ENCODE measurements at places on chromosomes 4 and X.

- DNase-seq: peak; percentile 21
Observed at GRCh38 chr4:8754634-8755589, 116.7 kb downstream of the HMX1 start.

DNA sequence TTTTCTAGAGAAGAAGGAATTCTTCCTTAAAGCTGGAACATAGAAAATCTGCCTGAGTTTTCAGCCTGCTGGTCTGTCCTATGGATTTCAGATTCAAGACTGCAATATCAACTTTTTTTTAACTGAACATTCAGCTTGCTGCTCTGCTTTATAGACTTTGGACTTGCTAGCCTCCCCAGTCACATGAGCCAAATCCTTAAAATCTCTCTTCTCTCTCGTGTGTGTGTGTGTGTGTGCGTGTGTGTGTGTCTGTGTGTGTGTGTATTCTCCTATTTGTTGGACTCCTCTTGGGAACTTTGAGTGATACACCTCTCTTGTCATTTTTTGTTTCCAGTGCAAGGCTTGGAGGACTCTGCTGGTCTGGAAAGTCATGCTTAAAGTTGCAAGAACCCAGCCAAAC, 6.8 kb upstream of the TBC1D19 start:
- DNase-seq: no peak

- DNase-seq: no peak
Observed at GRCh38 chr4:66837279-66837922, 707.9 kb downstream of the CENPC start.

DNA sequence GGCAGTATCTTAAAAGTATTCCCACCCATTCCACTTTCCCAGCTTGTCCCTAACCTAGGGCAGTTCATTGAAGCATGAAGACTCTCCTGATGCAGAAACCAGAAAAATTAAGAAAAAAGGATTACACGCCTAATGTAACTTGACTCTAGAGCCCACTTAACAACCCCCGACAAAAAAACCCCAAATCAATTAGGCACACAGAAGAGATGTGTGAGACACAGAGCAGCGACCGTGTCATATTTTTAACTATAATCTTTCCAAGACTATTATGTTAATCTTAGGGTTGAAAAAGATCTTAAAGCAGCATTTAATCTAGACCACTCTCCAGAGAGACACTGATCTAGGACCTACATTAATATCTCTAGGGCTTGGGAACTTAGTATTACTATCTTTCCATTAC, 1.3 kb downstream of the YTHDC1 start:
- DNase-seq: no peak
